ENCODE measurements at places on chromosomes 3 and 15. TPM values are rescaled to one million over a fixed set of nuclear protein-coding genes. Genes with fewer than 3 reads are reported as not detected.
A peak's percentile ranks its signal among the peaks of the same experiment; 100 is the strongest.

The KAT2B gene
- 16.2 TPM for total RNA-seq

GRCh38 chr15:50933341-50933740, 24.9 kb downstream of the AP4E1 start:
- no peak for DNase-seq

DNA sequence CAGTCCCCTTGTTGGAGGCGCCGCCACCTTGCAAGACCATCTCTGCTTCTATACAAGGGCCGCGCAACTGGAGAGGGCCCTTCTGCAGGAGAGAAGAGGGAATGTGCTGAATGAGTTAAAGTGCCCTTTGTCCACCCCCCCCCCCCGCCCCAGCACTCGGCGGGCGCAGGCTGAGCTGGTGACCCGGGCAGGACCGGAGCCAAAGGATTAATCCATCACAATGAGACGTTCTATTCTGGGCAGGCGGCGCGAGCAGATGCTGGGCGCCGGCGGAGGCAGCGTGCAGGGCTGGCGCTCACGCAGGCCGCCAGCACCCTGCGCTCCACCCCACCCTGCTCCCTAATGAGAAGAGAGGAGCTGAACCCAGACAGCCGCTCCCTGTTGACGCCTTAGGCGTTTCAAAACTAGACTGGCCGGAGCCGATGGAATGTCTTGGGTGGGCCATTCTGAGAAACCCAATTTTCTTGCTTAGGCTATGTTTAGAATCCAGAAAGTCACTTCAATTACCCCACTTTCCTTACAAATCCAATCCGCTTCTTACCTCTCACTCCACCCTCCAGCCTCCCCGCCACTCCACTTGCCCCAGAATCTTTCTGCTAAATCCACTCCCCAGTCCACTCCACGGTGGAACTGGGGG, 32.9 kb downstream of the GJD2 start:
- DNase-seq, result peak; percentile 42

GRCh38 chr15:60035344-60035743, 31.2 kb downstream of the FOXB1 start:
- DNase-seq, result no peak

The NRG4 gene
- 0.33 TPM for total RNA-seq

GRCh38 chr3:47057212-47057671, 77.8 kb downstream of the NBEAL2 start:
- DNase-seq, result peak; percentile 38

The ANKRD63 gene
- total RNA-seq, result not detected

GRCh38 chr3:86244905-86245304, 746.0 kb downstream of the VGLL3 start:
- no peak for DNase-seq

All from mammary epithelial cell (primary cell).